ENCODE measurements at places on chromosomes 4 and X.
A peak's percentile ranks its signal among the peaks of the same experiment; 100 is the strongest.

GRCh38 chr4:52368895-52369294 lies 290.2 kb downstream of the USP46 start:
- no peak for DNase-seq

DNA sequence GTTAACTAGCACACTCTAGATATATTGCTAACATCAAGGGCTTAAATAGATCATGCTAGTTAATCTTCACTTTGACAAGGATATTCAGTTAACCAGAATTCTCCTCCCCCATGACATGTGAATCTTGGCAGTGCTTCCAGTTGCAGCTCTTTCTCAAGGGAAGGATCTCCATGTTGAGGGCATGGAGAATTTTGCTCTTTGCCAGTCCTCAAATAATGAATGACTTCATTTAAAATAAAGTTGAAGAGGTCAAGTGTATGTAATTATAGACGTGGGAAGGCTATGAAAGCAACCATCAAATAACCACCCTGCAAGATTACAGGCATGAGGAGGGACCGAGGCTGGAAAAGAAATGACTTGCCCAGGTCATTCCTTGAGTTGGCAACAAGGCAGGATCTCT lies 87.3 kb upstream of the CPEB2 start:
- DNase-seq = no peak

GRCh38 chrX:108122748-108123147 lies 31.2 kb downstream of the ATG4A start:
- DNase-seq = no peak

DNA sequence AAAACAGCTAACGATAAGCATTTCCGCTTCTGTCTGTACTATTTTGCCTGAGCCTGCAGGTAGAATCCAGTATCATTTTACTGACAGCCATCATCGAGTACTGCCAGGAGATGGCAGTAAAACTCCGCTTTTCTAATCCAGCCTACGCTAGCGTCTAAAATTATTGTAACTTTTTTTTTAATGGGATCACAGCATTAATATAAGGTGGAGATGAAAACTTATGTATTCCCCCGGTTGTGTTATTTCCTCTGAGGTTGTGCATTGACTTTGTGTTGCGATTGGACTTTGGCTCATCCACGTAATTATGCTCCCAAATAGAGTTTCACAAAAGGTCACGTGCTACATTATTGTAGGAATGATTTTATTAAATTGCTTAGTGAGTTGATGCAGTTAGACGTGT lies 248.1 kb downstream of the C4orf33 start:
- peak; percentile 20 for DNase-seq

GRCh38 chr4:6937754-6938153 lies 28.1 kb downstream of the TBC1D14 start:
- no peak for DNase-seq

DNA sequence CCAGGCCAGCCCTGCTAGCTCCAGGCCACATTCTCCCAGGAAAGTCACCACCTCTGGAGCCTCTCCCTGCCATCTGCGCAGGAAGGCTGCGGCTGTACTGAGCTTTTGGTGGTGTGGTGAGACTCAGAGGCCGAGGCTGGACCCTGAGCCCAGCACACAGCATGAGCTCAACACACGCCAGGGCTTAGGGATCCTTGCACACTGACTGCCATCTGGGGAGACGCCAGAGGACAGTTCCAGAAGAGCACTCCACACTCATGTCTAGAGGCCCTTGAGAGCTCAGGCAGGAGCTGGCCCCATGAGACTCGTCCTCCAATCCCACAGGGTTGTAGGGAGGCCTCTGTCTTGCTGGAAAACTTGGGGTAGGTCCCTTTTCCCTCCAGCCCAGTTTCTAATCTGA lies 40.6 kb downstream of the ABLIM2 start:
- no peak for DNase-seq

- DNase-seq = peak; percentile 88
Observed at GRCh38 chr4:1248245-1249147, at the start of gene CTBP1. Gene CTBP1, minus strand, starts transcription at chr4:1249130. Its CDS starts 7,799 bp downstream, at chr4:1241331.

GRCh38 chr4:143335979-143336780 lies 496 bp upstream of the GAB1 start:
- peak; percentile 76 for DNase-seq

GRCh38 chr4:88333741-88334405 lies 44.8 kb upstream of the HERC6 start:
- DNase-seq = no peak

DNA sequence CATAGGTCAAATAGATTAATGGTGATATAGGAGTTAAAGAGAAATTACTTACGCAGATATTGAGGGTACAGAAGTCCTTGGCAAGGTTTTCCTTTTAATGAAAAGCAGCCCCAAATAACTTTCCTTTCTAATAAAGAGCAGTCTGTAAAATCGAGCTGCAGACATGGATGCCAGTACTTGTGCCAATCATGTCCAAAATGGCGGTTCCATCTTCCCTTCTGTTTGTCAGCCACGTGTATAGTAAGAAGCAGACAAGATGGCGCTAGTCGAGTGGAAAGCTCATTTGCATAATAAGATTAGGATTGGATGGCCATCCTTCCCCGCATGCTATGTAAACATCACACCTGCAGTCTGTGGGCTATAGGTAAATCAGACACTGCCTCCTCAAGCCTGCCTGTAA lies 68.5 kb downstream of the FGFBP1 start:
- no peak for DNase-seq

DNA sequence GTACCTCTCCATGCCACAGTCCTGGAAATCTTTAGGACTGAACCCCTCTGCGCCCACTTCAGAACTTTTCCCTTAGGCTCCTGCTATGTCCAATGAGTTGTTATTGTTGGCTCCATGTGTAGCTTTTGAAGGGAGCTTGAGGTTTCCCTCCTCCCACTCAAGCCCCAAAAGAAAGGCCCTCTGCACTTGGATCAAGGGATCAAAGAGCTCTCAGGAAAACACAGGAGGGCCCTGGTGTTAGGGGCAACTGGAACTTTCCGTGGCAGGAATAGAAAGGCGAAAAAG lies 135.0 kb downstream of the RASL11B start:
- DNase-seq = no peak

- no peak for DNase-seq
Observed at GRCh38 chrX:9518051-9518450, 53.2 kb downstream of the TBL1X start.

DNA sequence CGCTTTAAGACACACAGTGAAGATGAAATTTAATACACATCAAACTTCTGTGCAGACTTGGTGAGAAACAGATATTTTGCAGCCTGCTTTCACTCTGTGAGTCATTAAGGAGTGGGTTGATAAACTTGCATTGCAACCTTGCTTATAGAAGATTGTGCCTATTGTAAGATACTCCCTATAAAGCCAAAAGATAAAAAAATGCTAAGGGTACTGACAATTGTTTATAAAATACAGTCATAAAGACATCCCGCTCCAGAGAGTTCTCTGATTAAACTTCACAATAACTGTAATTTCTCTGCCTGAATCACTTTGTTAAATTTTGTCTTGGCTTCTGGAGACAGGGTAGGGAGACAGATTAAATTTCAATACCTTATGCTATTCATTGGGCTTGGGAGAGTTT lies 49.1 kb downstream of the GALNT7 start:
- DNase-seq = peak; percentile 13

- DNase-seq = no peak
Observed at GRCh38 chr4:6887591-6888371, 21.8 kb upstream of the TBC1D14 start.

- peak; percentile 74 for DNase-seq
Observed at GRCh38 chr4:1939664-1940509, 68.7 kb downstream of the NSD2 start.

GRCh38 chr4:183722731-183723560 lies 63.9 kb downstream of the TRAPPC11 start:
- peak; percentile 18 for DNase-seq

GRCh38 chrX:24839331-24839730 lies 145.6 kb downstream of the POLA1 start:
- DNase-seq = no peak

DNA sequence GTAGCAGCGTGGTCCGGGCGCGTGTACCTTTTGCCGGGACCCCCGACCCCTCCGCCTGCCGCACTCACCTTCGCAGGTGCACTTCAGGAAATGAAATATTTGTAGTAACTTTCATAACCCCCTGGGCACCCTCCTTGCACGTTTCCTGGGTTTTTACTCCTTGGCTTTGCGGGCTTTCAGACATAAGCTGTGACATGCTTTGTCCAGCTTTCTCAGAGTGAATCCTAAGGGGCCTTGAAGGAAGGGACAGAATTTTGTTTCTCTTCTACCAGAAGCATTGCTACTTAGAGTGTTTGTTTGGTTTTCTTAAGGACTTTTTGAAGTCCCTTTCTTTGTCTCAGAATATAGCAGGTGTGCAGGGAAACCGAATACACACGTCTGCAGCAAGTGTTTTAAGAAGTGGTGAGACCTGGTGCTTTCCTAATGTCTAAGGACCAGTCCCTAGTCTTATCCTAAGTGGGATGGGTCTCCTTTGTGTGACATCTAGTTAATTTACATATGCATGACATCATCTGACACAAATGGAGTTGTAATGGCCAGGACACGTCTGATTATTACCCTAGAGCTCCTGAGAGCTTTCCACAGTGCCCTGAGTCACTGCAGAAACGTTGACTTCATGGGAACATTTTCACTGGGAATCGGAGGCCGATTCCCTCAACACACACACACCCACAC lies 1.3 kb downstream of the FAM149A start:
- DNase-seq = peak; percentile 14

DNA sequence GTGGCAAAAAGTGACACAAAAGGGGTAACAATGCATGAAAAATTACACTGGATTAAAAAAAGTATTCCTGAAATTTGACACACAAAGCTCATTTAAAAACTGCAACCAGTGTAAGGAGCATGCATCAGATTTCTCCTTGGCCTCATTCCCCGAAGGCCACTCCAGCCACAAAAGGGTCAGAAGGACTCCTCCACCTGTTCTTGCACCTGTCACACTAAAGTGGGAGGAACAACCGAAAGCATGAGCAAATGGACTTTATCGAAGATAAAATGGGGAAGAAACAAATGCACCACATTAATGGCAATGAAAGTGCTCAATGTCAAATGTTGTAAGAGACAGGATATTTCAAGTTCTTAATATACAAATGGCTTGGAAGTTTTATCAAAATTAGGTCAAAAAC lies 88.2 kb downstream of the ADGRA3 start:
- no peak for DNase-seq

- no peak for DNase-seq
Observed at GRCh38 chr4:22356987-22357596, 158.8 kb downstream of the ADGRA3 start.

DNA sequence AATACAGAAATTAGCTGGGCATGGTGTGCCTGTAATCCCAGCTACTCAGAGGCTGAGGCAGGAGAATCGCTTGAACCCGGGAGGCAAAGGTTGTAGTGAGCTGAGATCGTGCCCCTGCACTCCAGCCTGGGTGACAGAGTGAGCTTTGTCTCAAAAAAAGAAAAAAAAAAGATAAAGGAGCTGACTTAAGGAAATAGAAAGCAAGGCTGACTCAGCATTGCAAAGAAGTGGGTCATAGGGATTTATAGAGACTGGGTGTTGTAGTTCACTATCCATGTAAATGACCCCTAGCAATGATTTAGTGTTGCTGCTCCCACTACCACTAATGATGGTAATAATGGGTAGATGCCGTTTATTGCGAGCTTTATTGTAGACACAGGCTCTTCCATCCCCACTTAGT lies 47.6 kb downstream of the ADD1 start:
- DNase-seq = peak; percentile 24

DNA sequence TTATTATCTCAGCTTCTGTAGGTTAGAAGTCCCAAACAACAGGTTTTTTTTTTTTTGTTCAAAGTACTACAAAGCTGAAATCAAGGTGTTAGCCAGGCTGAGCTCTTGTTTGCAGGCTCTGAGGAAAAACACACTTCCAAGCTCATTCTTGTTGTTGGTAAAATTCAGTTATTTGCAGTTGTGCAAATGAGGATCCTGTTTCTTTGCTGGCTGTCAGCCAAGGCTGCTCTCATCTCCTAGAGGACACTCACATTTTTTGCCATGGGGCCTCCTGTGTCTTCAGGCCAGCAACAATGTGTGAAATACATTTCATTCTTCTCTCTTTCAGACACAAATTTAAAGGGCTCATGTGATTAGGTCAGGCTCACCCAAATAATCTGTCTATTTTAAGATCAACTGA lies 60.3 kb upstream of the HSD17B10 start:
- DNase-seq = no peak

DNA sequence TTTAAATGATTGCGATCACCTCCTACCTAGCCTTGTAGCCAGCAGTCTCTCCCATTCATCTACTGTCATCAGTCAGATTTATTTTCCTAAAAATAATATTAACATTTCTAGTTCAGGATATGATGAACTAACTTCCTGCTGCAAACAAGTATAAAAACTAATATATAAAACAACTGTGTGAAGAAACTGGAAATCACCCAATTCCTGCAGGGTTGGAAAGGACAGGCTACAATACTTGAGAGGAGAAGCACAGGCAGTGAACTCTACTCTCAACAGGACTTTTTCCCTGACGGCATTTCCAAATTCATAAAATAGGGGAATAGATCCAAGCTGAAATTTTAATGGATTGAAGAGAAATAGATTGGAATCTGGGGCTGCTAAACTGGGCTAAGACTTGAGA lies 14.2 kb upstream of the BBS12 start:
- no peak for DNase-seq

DNA sequence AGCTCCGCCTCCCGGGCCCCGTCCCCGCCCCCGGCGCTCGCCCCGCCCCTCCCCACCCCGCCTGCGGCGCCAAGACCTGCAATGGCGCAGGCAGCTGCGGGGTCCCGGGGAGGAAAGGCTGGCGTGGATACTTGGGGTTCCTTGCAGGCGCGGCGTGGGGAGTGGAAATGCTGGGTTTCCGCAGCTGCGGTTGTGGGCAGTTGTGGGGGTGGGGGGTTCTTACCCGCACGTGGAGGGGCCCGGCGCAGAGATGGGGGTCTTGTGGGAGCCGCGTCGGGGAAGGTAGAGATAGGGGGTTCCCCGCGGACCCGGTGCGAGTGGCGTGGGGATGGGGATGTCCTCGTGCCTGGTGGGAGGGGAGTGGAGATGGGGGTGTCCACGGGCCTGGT lies 680 bp upstream of the ASMTL start:
- no peak for DNase-seq

GRCh38 chr4:42965326-42965725 lies 72.8 kb downstream of the GRXCR1 start:
- no peak for DNase-seq

- no peak for DNase-seq
Observed at GRCh38 chr4:113645288-113645687, 116.2 kb downstream of the CAMK2D start.

- peak; percentile 3 for DNase-seq
Observed at GRCh38 chrX:140765043-140765784, 55.7 kb downstream of the LINC00632 start.

DNA sequence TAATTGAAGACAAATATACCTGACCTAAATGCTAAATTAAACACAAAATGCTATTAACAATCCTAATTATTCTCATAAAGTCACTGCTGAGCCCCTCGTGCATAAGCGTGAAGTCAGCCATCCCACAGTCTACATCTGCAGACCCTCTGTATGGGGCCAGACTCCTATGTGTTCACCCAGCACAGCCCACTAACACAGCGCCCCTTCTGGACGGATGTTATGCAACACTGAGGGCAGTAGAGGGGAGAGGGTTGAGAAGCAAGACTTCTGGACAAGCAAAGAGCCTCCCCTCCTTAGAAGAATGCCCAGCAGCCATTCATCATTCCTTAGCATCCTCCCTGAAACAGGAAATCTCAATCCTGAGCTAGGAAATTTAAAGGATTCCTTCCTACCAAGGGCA lies 7.9 kb downstream of the TRPC3 start:
- no peak for DNase-seq

Measured in Daoy (cell line).